ENCODE measurements at places on chromosomes 2 and 18.

GRCh38 chr18:55243857-55244256 lies 284.6 kb upstream of the CCDC68 start:
- no peak for DNase-seq

- no peak for DNase-seq
Measured at GRCh38 chr2:27250652-27251379, 12.0 kb downstream of the SLC30A3 start.

DNA sequence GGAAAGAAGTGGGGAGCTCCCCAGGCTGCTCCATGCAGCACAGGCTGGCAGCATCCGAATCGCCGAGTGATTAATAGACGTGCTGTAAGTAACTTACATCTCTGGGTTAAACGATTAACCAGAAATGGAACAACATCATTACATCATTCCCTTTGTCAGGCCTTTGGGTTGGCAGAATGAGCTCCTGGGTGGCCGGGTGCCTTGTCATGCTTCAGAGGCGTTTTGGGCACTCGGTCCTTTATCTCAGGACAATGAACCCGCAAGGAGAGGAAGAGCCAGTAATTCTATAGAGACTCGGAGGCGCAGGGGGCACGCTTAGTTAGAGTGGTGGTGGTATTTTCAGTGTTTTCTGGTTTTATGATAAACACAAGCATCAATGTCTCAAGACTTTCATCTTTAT lies 146.9 kb upstream of the TPO start:
- DNase-seq, result no peak

DNA sequence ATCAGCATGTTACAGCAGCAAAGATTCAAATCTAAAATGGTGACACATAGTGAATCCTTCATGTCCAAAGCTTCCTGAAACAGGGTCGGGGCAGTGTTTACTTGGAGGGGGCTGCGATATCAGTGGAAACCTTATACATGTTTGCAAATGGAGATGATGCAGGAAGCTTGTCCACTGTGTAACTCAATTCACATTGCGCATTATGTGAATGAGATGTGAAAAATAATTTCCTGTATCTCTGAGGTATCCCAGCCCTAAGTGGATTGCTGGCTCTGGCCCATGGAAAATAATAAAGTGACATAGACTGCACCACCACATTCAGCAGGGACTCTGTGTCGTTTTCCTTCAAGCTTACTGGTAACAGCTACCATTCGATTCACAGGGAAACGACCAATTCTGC lies 505.5 kb downstream of the GALR1 start:
- no peak for DNase-seq

DNA sequence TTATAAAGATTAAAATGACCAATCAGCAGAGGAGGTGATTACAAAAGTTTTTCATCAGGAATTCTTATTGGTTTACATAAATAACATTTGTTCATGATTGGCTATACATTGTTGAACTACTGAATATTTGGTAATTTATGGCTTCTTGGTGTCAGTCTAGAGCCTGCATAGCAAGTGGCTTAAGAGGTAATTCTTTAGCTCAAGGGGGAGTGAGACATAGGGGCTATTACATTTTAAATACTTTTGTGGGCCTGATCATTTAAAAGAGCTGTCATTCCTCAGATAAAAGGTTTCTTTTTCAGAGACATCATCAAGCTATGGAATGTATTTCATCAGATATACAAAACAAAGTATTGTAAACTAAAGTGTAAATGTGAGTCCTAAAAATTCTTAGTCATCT lies 373.8 kb downstream of the EPHA4 start:
- DNase-seq, result no peak

GRCh38 chr18:63997606-63998005 lies 27.7 kb downstream of the SERPINB8 start:
- no peak for DNase-seq

GRCh38 chr2:64780041-64780440 lies 126.3 kb upstream of the SERTAD2 start:
- no peak for DNase-seq

- no peak for DNase-seq
Measured at GRCh38 chr2:11357428-11357972, 13.1 kb upstream of the ROCK2 start.

DNA sequence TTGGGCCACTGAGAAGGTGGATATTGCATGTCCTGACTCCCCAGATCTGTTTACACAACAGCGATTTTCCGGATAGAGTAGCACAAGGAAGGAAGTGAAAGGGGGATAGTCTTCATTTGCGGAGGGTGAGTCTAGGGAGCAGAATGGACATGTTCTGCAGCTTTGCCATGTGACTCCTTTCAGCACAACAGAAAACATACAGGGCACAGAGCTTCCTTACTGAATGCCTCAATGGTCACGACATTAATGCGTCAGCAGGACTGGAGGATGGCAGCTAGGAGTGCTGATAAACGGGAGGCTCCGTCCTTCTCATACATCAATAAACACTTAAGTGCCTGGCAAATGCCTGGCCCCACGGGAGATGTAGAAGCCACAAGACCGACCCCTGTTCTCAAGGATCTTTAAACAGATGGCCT lies 163.0 kb downstream of the FAM210A start:
- DNase-seq, result peak; percentile 80

GRCh38 chr18:65347446-65347845 lies 403.4 kb upstream of the CDH7 start:
- no peak for DNase-seq

DNA sequence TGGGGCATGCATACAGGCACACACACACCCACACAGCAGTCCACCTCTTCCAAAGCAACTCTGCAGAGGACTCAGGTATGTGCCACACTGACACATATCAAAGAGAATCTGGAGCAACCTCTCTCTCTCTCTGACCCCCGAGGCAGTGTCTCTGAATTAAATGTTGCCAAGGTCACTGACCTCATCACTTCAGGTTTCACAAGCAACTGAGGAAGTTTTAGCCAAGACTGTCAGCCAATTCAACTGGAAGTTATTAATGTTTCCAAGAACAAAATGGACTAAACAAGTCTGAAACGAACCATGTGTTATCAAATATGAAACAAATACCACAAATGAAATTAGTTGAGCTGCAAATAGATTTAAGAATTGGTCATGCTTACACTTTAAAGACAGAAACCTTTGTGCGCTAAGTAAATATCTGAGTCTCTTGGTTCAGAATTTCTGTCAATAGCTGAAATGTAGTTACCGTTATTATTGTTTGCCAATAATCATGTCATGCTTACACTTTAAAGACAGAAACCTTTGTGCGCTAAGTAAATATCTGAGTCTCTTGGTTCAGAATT lies 86.1 kb downstream of the SLC25A12 start:
- no peak for DNase-seq

DNA sequence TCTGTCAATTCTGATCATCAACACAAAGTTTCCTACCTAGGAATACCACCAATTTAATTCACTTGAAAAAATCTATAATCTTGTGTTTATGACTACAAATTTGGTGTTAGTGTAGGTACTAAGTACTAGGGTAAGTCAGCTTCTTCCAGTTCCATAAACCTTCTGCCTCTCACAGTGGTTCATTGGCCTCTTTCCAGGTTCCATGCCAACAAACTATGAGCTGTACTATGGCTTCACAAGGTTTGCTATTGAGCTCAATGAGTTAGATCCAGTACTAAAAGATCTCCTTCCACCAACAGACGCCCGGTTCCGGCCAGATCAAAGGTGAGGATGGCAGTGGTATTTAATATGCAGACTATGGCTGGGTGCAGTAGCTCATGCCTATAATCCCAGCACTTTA lies 58.8 kb downstream of the PRKRA start:
- DNase-seq, result no peak

GRCh38 chr18:39599251-39599650 lies 2033.7 kb upstream of the CELF4 start:
- no peak for DNase-seq

GRCh38 chr2:152428800-152429582 lies 94.0 kb downstream of the FMNL2 start:
- DNase-seq, result no peak

DNA sequence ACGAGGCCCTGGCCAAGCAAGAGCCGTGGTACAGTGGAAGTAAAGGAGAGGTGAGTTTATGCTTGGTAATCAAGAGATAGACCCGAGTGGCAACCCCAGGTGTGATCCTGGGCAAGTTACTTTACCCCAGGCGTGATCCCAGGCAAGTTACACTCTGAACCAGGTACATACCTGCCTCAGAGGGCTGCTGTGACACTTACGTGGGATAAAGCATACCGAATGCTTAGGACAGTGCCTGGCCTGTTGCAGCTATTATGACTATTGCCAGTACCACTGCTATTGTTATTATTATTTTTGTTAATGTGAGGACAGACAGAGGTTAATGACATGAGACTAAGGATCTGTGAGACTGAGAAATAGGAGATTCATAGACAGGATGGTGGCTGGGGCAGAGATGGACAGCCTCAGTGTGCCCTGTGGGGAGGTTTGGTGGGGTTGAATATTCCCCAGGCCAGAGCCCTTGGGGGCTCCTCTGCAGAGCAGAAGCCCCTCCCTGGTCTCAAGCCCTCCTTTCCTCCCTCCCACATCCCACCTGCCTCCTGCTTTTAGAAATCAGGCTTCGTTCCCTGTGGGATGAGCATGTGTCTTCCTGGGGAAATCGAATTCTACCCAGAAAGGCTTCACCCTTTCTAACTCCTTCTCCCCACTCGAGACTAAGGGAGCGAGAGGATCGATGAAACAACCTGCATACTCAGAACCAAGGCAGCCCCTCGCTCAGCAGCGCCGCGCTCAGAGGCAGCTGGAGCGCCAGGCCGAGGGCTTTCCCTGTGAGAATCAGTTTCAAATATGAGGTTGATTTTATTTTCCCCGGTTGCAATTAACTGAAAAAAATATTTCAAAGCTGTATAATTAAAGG lies 62.0 kb upstream of the SIX3 start:
- DNase-seq, result no peak

- DNase-seq, result peak; percentile 23
Measured at GRCh38 chr2:20062615-20063545, 11.5 kb upstream of the LAPTM4A start.

DNA sequence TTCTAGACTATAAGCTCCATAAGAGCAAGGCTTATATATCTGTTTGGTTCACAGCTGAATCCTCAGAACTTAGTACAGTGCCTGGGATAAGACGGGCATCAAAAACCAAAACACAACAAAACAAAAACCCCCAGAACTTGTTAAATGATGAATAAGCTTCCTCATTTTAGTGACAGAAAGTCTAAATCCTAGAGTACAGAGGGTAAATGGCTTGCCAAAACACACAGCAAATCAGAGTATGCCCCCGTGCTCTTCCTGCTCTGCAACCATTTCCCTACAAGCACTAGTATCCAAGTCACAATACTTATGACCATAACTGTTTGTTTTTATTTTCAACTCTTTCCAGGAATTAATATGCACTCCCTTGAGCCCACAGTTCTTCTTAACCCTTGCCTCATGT lies 10.1 kb downstream of the ZNF521 start:
- no peak for DNase-seq

DNA sequence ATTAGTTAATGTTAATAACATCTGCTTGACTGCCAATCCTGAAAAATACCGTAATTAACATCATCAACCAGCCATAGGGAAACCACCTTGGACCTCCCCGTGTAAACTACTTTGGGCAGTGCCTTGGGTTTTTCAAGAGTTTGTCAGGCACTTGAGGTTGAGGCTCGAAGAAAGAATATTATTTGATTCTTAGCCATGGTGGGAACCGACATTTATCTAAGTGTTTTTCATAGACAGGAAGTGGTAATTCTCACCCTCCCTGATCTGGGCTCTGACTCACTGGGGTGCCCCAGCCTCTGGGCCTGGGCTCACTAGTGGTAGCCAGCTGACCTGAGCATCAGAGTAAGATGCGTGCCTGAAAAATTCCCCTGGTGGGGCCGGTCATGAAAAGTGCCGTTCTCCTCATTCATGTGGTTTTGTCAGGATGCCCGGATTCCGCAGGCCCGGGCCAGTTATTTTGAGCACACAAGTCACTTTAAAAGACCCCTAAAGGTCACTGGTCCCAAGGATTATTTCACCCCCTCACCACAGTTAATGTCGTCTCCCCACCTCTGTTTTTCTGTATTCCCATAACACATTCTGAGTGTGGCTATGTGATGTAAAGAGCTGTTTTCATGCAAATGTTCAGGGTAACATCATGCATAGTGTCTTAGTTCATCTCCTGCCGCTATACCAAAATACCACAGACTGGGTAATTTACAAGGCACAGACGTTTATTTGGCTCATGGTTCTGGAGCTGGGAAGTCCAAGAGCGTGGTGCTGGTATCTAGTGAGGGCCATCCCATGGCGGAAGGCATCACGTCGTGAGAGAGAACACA lies 21.6 kb upstream of the SPATA3 start:
- peak; percentile 59 for DNase-seq

Data from B cell (primary cell).